Activated naive CD8-positive, alpha-beta T cell treated with anti-CD3 and anti-CD28 coated beads for 36 hours (primary cell): ENCODE measurements at places on chromosomes 3 and 15. TPM values are rescaled to one million over a fixed set of nuclear protein-coding genes. Genes with fewer than 3 reads are reported as not detected.
A peak's percentile ranks its signal among the peaks of the same experiment; 100 is the strongest.

Gene PP2D1
- total RNA-seq = not detected

DNA sequence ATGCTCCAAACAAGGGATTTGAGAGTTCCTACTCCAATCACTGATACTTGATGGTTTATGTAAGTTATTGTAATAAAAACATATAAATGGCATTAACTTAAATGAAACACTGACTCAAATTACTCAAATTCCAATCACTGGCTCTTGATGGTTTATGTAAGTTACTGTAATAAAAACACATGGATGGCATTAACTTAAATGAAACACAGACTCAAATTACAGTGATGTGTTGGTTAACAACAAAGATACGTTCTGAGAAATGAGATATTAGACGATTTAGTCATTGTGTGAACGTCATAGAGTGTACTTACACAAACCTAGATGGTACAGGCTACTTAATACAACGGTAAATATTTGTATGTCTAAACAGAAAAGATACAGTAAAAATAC lies 6.6 kb downstream of the MOBP start:
- no peaks in the 10 kb centered on the region for H3K36me3 ChIP-seq
- no peak overlapping the region for H3K27ac ChIP-seq
- H3K4me1 ChIP-seq = no peaks in the 10 kb centered on the region
- no peak overlapping the region for H3K4me3 ChIP-seq
- H3K27me3 ChIP-seq = peaks cover 8% of the 10 kb centered on the region
- DNase-seq = no peak

DNA sequence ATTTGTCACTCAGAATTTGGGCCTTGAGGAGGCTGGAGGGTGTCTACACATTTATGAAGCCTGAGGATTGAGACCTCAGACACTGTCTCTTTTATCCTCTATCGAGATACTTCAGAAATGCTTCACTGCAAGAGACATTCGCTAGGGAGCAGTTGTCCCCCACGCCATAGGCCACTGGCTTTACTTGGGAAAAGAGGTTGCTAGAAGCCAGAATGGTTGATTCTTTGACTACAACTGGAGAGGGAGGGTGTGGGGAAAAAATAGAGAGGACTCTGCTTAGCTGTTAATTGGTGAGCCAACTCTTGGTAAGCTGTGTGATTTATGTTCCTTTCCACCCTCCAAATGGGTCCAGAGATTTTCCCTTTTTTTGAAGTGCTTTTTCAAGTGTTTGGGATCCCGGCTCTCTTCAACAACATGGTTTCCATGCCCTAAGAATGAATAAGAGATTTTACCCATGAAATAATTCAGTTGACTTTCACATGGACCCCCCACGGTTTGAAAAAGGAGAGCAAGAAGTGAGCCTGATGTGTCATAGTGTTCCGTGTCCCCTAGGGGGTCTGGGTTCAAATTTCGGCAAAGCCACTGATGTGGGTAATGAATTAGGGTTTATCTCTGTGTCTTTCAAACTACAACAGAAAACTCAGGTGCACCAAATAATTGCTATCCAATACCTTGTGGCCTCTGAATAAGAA lies 2.7 kb downstream of the BOC start:
- H3K27me3 ChIP-seq = peaks cover 65% of the 10 kb centered on the region
- H3K4me1 ChIP-seq = peaks cover 6% of the 10 kb centered on the region
- H3K36me3 ChIP-seq = peaks cover 3% of the 10 kb centered on the region
- H3K27ac ChIP-seq = no peak overlapping the region
- no peak overlapping the region for H3K4me3 ChIP-seq

DNA sequence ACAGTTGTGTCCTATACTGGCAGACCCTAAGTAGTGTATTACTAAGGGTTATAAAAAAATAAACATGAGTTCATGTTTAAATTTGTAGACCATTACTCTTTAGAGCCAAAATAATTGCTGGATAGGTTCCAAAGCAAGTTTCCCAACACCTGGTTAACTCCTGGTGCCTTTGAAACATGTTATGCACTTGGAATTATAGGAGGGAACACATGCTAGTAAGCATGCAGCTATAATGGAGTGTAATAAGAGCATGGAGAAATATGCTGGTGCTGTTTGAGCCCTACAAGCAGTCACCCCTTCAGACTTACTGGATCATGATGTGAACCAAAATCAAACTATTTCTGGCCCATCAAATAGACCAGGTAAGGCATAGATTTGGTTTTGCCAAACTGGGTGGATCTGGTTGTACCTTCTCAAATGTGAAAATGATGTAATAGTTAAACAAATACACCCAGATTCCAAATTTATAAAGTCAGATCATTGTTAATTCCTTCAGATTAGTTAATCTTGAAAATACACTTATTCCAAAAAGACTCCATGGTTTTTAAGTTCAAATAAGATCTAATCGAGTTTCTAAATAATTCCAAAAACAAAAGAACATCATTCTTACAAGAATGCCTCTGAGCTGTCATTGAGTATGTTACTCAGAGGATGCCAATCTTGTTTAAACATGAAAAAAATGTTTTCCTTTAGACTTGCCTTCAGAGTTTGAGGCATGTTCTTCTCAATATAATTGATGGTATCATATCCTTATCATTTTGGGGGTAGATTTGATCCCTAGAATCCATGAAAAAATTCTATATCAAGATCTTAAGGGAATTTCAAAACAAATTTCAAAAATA lies 69.3 kb downstream of the LRRC28 start:
- no peak for DNase-seq
- H3K27ac ChIP-seq = no peak overlapping the region
- peaks cover 6% of the 10 kb centered on the region for H3K36me3 ChIP-seq
- no peaks in the 10 kb centered on the region for H3K27me3 ChIP-seq
- no peak overlapping the region for H3K4me3 ChIP-seq

DNA sequence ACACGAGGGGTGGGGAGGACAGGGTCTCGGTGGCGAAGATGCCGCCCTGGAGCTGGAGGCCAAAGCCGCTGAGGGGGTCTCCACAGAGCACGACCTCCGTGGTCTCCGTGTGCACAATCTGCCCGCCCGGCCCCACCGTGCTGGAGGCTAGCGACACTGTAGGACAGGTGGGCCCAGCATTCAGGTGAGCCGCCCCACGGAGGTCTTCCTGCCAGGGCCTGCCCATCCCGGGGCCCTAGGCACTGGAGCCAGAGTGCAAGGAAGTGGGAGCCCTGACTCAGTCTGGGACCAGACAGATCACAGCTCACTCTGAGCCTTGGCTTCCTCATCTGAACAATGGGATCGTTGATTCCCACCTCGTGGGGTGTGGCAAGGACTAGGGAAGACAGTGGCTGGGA lies 25.8 kb downstream of the GRIP2 start:
- DNase-seq = no peak
- H3K27ac ChIP-seq = no peak overlapping the region
- H3K4me3 ChIP-seq = no peak overlapping the region
- H3K4me1 ChIP-seq = no peaks in the 10 kb centered on the region

DNA sequence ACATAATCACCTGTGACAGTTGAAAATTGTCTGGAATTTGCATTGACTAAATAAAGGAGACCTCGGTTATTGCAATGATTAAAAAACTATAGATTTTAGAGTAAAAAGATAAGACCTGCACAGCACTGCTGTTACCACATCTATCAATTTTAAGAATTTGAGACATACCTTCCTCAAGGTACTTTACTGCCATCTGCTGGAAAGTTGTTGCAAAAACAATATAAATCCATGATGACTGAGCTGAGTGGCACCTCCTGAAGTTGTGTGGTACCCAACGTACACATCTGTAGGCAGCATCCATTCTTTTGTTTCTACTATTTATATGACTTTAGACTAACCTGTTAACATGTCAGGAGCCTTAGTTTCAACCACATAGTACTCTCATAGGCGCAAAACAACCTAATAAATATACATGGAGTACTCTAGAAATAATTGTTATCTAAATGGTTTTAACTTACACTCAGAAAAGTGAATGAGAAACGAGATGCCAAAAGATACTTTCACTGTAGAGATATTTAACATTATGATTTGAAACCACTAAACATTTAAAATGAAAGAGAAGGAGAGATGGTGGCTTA lies 106.7 kb downstream of the GHSR start:
- H3K4me3 ChIP-seq = no peak overlapping the region
- H3K27me3 ChIP-seq = no peaks in the 10 kb centered on the region
- DNase-seq = no peak
- H3K27ac ChIP-seq = no peak overlapping the region
- H3K36me3 ChIP-seq = peaks cover 5% of the 10 kb centered on the region

DNA sequence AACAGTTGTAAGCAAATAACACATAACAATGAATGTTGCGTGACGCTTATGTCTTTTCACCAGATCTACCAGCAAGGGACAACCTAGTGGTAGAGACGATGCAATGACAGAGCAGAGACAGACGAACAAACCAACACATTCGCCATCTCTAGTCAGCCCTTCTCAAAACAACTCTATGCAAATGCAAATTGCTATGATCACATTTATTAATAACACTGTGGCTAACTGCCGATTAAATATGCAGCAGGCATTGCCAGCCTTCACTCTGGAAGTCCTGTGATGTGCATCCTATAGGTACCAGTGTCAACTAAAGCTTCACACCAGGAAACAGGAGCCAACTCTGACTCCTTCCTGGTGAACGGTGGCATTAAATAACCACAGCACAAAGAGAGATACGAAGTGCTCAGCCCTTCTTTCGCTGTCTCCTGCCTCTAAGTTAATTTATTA lies 94.2 kb downstream of the FOXP1 start:
- H3K4me3 ChIP-seq = peak overlapping the region; percentile 47
- no peak for DNase-seq
- H3K36me3 ChIP-seq = peaks cover 58% of the 10 kb centered on the region
- no peaks in the 10 kb centered on the region for H3K27me3 ChIP-seq
- peaks cover 80% of the 10 kb centered on the region for H3K4me1 ChIP-seq
- H3K27ac ChIP-seq = peak overlapping the region; percentile 97

DNA sequence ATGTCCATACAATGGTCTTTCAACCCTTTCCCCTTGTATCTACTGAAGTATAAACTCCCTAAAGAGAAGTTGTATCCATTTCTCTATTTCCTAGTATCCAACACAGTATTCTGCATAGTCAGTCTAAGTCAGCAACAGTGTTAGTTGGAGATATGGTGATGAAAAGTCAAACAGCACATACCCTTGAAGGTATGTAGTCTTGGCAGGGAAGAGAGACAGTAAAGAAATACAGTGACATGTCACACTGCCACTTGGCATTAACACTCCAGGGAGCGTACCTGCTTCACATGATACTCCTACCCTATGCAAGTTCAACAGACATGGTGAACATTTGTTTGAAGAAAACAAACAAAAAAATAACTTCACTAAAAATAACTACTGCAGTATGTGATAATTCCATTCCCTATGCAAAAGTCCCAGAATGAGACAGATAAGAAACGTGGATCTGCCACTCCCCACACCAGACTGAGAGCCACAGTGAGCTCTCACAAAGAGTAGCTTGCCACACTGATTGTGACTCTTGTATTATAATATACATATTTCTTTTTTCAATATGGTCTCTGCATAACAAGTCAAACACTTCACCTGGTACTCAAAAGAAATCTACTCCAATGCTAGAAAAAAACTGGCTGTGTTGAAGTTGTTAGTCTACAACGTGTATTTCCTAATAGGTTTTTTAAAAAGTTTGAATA lies 5.9 kb downstream of the PDCD10 start:
- peaks cover 60% of the 10 kb centered on the region for H3K4me1 ChIP-seq
- no peak for DNase-seq

Gene MYH15
- total RNA-seq = 0.14 TPM

GRCh38 chr3:12356996-12357395 lies 68.1 kb downstream of the PPARG start:
- no peak for DNase-seq
- H3K4me3 ChIP-seq = no peak overlapping the region
- H3K27ac ChIP-seq = no peak overlapping the region
- H3K27me3 ChIP-seq = no peaks in the 10 kb centered on the region
- H3K36me3 ChIP-seq = no peaks in the 10 kb centered on the region

- H3K4me3 ChIP-seq = no peak overlapping the region
- no peak overlapping the region for H3K27ac ChIP-seq
- no peak for DNase-seq
- H3K27me3 ChIP-seq = no peaks in the 10 kb centered on the region
These were observed 154.5 kb upstream of the SUCLG2 start for GRCh38 chr3:67808906-67809305.

DNA sequence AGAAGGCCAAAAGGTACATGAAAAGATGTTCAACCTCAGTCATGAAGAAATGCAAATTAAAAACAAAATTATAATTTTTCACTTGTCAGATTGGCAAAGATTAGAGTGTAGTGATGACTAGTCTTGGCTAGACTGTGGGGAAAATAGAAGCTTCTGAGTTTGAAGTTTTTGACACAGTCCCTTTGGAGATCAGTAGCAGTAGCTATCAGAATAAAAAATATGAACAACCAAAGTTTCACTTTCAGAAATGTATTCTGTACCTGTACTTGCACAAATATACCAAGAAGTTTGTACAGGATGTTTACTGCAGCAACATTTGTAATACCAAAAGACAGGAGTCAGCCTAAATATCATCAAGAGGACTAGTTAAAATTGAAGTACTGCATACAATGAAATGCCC lies 14.1 kb downstream of the ATP2C1 start:
- DNase-seq = no peak
- H3K27ac ChIP-seq = peak overlapping the region; percentile 58
- H3K27me3 ChIP-seq = no peaks in the 10 kb centered on the region
- H3K4me3 ChIP-seq = no peak overlapping the region
- peaks cover 44% of the 10 kb centered on the region for H3K4me1 ChIP-seq

- no peak overlapping the region for H3K4me3 ChIP-seq
- H3K27me3 ChIP-seq = no peaks in the 10 kb centered on the region
- DNase-seq = peak; percentile 37
- peaks cover 13% of the 10 kb centered on the region for H3K4me1 ChIP-seq
- H3K27ac ChIP-seq = peak overlapping the region; percentile 88
- H3K36me3 ChIP-seq = peaks cover 41% of the 10 kb centered on the region
These were observed 39.3 kb downstream of the BDH1 start for GRCh38 chr3:197516517-197516889.

Gene ECT2
- 38.4 TPM for total RNA-seq

- no peak for DNase-seq
- peaks cover 13% of the 10 kb centered on the region for H3K27me3 ChIP-seq
- no peak overlapping the region for H3K27ac ChIP-seq
- H3K36me3 ChIP-seq = no peaks in the 10 kb centered on the region
These were observed 52.0 kb downstream of the CORO2B start for GRCh38 chr15:68630836-68631235.

GRCh38 chr15:41794081-41794480 lies 19.8 kb downstream of the MAPKBP1 start:
- DNase-seq = no peak
- no peaks in the 10 kb centered on the region for H3K27me3 ChIP-seq

Gene C3orf85
- total RNA-seq = not detected

DNA sequence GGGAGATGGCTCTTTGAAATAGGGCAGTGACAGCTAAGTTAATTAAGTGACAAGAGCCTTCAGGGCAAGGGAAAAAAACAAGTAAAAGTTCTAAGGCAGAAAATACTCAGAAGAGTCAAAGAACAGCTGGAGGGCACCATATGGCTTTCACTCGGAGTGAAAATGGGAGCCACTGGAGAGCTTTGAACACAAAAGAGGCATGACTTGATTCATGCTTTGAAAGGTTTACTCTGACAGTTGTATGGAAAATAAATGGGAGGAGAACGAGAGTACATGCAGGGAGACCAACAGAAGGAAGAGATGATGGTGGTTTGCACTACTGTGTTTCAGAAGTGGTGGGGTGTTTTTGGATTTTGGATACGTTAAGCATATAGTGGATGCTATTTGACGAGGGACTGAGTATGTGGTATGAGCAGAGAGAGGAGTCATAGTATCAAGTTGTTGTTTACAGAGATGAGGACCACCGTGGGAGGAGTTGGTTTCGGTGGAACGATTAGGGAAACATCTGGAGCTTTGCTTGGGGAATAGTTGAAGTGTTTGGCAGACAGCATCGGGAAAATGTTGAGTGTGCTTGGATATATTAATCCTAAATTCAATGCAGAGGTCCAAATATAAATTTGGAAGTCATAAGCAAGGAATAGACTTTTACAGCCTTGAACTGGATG lies 411.5 kb downstream of the GABRG3 start:
- no peak overlapping the region for H3K4me3 ChIP-seq
- H3K27ac ChIP-seq = no peak overlapping the region
- H3K36me3 ChIP-seq = no peaks in the 10 kb centered on the region
- no peaks in the 10 kb centered on the region for H3K4me1 ChIP-seq

Gene TUSC2
- 26.8 TPM for total RNA-seq
